ENCODE measurements at places on chromosomes 7 and 10. TPM values are rescaled to one million over a fixed set of nuclear protein-coding genes. Genes with fewer than 3 reads are reported as not detected.

GRCh38 chr10:49362596-49363260, 33.2 kb downstream of the DRGX start:
- DNase-seq: no peak

DNA sequence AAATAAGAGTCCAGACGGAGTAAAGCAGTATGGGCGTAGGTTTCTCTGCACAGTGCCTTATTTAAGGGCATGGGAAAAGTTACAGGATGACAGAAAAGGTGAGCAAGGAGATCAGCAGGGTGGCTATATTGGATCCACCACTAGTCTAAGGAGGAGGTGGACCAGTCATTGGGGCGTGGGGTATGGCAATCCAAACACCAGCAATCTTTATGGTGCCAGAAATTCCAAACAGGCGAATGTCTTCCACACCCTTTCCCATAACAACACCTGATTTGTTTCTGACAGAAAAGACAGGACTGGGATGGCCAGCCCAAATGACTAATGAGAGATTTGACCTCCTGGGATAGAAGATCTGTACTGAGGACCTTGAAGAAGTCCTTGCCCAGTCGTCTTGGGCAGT, 181.8 kb upstream of the MBL2 start:
- DNase-seq: no peak

GRCh38 chr10:7391748-7392147, 19.1 kb downstream of the SFMBT2 start:
- no peak for DNase-seq

DNA sequence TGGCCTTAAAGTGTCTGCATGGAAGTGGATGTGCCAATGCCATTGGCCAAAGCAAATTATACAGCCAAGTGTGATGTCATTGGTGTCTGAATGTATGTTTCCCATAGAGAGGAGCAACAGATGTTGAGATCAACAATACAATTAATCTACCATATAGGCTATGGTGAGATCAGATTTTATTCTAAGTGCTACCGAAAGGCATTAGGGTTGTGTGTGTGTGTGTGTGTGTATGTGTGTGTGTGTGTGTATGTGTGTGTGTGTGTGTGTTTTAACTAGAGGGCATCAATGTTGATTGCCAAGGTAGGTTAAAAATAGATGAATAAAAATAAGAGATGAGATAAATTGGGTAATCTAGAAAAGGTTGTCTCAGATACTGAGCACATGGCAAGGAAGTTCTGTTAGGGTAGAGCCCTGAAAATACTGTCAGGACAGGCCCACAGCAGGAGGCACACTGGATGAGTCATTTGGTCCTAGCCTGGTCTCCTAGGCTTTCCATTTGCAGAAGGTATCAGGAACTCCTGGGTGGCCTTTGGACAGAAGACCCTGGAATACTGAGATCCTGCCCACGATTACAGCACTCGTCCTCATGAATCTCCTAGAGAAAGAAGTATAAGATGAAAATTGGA, 446.0 kb upstream of the PODXL start:
- no peak for DNase-seq

DNA sequence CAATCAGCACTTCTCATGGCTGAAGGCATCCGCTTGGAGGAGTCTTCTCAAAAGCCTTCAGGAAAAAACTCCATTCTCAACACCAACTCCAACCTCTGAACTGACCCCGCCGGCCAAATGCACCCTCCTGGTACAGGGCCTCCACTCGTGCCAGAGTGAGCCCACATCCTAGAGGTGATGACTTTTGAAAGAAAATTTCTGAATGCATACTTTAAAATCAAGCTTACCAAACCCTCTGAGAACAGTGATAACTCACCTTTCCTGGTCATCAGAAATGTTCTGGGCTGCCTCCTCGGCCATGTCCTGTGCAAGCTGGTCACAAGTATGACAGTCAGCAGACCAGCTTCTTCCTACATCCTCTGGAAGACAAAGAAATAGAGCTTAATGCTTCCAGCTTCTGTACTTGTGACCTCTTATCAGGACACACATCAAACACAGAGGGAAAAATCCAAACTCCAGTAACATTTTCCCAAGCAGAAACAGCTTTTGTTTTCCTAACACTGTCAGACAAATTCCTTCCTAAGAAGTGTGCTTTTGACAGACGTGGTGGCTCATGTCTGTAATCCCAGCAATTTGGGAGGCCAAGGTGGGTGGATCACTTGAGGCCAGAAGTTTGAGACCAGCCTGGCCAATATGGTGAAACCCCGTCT, at the start of gene PKD1L1:
Gene PKD1L1 (minus strand): TSS at position 326 of the 650 bp plus-strand sequence. CDS start 26 bp downstream, at position 300.
- DNase-seq: no peak

GRCh38 chr10:31030260-31030659, 1.4 kb downstream of the ZNF438 start:
- no peak for DNase-seq

DNA sequence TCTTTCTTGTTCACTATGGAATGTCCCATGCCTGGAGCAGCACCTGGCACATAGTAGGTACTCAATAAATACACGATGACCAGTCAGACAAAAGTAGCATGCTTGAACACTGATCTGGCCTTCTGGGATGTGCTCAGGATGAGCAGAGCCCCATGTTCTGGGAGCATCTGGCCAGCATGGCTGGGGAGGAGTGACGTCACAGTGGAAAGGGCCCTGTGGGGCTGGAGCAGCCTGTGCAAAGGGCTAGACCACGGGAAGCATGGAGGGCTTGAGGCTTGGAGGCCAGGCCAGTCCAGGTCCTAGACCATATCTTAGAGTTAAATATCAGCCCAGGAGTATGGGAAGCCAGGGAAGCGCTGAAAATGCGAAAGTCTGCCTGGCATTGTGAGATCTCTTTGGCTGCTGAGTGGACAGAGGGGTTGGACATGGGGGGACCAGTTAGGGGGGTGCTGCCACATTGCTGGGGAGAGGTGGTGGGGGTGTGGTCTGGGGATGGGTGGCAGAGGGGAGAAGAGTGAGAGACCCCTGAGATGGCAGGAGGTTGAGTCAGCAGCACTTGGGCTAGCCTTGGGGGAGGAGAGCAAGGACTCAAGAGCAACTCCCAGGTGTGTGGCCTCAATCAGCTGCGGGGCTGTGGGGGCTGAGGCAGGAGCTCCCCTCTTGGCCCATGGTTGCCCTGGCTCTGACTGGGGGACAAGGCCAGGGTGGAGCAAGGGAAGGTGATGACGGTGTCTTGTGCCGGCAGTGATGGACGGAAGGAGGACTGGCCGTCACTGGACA, 34.9 kb downstream of the ZCCHC24 start:
- DNase-seq: no peak

- DNase-seq: no peak
Observed at GRCh38 chr10:22630234-22631174, 83.9 kb downstream of the PIP4K2A start.

GRCh38 chr10:110337906-110338305, 33.2 kb upstream of the SMNDC1 start:
- no peak for DNase-seq

DNA sequence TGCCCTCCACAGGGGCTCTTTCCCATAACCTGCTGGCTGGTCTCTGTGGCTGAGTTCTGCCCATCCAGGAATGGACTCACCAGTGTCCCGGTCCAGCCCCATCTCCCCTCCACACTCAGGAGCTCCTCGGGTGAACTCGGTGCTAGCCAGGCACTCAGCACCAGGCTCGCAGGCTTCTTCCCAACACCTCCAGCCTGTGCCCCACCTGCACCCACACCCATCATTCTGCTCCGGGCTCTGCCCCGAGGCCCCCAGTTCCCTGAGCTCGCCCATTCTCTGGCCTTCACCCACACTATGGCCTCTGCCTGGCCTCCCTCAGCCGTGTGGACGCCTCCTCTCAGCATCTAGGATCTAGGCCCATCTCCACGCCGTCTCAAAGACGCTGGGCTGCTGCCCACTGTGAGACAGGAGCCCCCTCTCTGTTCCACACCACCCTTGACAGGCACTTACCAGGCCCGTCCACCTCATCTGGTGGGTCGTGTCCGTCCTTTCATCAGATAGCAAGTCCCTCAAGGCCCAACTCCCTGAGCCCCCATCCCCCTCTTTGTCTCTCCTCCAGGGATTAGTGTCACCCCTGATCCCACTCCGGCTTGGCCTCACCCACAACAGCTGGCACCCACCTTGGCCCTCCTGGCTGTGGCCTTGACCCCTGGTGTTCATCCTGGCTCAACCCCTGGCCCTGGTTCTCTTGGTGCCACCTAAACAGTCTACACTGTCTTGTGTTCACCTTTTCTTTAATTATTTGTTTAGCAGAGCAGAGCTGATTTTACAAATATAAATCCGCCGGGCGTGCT, 76.0 kb upstream of the FAM20C start:
- DNase-seq: no peak

DNA sequence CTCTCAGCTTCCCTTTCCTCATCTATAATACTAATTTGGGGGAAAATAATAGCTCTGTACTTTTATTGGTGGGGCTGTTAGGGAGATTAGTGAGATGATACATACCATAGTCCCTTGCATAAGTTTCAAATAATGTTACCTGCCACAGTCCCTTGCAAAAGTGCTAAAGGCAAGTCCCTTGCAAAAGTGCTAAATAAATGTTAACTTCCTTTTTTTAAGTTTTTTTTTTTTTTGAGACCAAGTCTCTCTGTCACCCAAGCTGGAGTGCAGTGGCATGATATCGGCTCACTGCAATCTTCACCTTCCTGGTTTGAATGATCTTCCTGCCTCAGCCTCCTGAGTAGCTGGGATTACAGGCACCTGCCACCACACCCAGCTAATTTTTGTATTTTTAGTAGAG, 43.4 kb upstream of the SRGN start:
- no peak for DNase-seq

GRCh38 chr10:127458829-127459228, 90.3 kb upstream of the NPS start:
- DNase-seq: no peak

DNA sequence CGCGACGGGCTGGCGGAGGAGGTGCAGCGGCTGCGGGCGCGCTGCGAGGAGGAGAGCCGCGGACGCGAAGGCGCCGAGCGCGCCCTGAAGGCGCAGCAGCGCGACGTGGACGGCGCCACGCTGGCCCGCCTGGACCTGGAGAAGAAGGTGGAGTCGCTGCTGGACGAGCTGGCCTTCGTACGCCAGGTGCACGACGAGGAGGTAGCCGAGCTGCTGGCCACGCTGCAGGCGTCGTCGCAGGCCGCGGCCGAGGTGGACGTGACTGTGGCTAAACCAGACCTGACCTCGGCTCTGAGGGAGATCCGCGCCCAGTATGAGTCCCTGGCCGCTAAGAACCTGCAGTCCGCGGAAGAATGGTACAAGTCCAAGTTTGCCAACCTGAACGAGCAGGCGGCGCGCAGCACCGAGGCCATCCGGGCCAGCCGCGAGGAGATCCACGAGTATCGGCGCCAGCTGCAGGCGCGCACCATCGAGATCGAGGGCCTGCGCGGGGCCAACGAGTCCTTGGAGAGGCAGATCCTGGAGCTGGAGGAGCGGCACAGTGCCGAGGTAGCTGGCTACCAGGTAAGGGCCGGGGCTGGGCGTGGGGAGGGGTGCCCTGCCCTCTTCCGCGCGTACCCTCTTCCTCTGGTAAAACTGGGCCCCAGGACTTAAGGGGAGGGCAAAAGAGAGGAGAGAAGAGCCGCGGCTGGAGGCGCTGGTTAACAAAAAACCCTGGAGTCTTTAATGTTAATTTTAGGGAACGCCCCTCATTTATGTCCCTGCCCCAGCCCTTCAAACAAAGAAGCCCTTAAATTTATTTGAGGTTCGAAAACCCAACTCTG, 987 bp downstream of the INA start:
- no peak for DNase-seq

DNA sequence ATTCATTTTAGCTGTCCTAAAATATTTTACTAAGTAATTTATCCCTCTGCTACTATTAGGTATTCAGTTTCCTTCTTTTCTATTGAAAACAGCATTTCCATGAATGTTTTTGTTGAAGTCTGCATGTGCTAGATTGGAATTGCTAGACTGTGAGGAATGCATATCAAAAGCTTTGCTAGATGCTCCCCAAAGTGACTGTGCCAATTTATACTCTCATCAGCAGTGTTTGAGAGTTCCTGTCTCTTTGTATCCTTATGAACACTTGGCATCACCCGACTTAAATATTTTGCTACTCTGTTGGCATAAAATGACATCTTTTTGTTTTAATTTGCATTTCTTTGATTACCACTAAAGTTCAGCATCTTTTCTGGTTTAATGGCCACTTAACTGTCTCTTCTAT, 45.0 kb upstream of the PRR15 start:
- no peak for DNase-seq

DNA sequence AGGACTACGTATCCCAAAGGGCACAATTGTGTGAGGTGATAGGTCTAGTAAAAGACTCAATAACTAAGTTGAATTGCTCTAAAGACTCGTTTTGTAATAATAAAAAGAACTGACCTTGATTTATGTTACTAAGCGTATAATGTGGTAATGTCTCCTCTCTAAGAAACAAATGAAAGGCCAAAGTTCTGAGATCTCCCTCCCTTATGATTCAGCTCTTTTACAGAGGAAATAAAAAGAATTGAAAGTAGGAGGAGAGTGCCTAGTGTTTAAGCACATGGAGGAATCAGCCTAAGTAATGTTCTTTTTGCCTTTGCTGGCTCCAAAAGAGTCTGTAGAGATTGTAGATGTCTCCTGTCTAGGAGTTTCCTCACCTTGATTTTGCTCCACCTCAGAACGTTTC, 98.0 kb downstream of the ARL4A start:
- no peak for DNase-seq

DNA sequence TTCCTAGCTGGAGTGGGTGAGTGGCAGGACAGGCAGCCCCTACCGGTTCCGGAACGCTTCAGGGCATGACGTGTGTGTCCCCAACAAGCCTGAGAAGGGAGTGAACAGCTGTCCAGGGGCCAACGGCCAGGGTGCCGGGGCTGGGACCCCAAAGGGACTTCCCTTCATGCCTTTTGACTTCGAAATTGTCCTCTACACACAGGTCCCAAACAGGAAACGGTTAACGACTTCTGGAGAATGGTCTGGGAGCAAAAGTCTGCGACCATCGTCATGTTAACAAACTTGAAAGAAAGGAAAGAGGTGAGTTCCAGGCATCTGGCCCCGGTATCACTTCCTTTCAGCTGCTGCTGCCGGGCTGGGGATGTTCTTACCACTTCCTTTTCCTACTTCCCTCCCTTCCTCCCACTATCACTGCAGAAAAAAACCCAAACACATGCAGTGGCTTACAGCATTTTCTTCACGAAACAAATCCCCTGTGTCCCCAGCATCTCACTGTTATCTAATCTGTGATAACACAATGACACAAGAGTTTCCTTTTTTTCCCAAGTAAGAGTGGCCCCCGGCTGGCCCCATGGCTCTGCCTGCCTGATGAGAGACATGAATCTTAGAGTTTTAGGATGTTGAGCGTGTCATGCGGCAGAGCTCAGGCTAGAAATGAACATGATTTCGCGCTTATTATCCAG, 63.2 kb downstream of the MKI67 start:
- DNase-seq: peak; percentile 45

Gene IFIT1
- 21.5 TPM for total RNA-seq

Gene KAZALD1
- 16.7 TPM for total RNA-seq

Gene TCAF2
- total RNA-seq: 4.1 TPM

Gene UTF1
- not detected for total RNA-seq

Gene SUFU
- total RNA-seq: 13.9 TPM
